ENCODE measurements at places on chromosomes 4 and X.
A peak's percentile ranks its signal among the peaks of the same experiment; 100 is the strongest.

GRCh38 chr4:19819737-19820136, 432.0 kb upstream of the SLIT2 start:
- DNase-seq: no peak

DNA sequence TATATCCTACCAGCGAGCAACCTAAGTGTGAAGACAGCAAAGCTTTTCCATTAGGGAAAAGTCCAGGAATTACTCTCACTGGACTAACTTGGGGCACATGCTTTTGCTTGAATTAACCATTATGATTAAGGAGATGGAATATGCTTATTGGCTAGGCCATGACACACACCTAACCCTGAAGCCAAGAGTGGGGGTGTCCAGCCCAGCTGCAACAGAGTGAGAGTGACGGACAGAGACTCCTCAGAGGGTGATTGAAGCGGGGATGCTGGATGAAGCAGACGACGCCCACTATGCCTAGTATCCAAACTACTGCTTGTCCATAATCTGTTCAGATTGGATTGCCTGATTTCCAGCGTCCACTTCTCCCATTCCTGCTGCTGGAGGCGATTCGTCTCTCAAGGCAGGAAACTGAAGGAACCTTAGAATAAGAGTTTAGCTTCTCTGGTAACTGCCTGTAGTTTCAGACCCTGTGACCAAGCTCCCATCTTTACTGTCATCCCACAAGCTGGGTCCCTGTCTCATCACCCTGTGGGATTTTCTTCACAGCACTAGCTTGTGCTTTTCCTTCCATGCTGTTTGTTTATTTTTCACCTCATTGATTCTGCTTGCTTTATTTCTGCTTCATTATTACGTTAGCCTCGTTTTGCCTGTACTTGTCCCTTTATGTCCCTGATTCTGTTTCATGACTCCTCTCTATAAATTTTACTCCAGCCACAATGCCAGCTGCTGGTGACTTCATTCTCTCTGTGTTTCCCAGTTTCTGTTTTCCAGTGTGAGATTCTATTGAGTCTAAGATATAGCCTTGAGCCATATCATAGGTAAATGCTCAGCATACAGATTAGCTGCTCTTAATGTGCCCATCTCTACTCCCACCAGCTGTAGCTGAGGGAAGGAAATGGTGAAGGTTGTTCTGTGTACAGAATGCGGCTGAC, 19.0 kb downstream of the FAM47E start:
- DNase-seq: no peak

GRCh38 chr4:31791666-31792065, 1071.5 kb downstream of the PCDH7 start:
- no peak for DNase-seq

DNA sequence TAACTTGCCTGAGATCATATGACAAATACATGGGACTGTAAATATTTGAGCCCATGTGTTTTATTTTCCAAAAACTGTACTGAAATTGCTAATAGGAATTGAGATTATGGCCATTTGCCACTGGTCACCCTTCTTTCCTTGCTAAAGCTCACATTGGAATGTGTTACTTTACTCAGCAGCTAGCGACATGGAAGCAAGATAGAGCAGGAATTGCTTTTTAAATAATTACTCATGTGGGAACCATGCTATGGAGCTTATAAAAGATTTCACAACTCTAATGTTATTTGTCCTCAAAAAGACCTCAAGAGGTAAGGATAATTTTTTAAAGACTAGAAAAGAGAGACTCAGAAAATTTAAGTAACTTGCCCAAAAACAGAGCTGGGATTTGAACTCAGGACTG, 48.8 kb upstream of the AFAP1 start:
- DNase-seq: no peak

- DNase-seq: no peak
Observed at GRCh38 chr4:101347267-101347556, at the start of gene PPP3CA. Gene PPP3CA (minus strand): TSS chr4:101347526.

GRCh38 chrX:20753076-20753475, 486.4 kb upstream of the RPS6KA3 start:
- DNase-seq: no peak

GRCh38 chr4:118723369-118723768, 38.2 kb downstream of the METTL14 start:
- DNase-seq: no peak

DNA sequence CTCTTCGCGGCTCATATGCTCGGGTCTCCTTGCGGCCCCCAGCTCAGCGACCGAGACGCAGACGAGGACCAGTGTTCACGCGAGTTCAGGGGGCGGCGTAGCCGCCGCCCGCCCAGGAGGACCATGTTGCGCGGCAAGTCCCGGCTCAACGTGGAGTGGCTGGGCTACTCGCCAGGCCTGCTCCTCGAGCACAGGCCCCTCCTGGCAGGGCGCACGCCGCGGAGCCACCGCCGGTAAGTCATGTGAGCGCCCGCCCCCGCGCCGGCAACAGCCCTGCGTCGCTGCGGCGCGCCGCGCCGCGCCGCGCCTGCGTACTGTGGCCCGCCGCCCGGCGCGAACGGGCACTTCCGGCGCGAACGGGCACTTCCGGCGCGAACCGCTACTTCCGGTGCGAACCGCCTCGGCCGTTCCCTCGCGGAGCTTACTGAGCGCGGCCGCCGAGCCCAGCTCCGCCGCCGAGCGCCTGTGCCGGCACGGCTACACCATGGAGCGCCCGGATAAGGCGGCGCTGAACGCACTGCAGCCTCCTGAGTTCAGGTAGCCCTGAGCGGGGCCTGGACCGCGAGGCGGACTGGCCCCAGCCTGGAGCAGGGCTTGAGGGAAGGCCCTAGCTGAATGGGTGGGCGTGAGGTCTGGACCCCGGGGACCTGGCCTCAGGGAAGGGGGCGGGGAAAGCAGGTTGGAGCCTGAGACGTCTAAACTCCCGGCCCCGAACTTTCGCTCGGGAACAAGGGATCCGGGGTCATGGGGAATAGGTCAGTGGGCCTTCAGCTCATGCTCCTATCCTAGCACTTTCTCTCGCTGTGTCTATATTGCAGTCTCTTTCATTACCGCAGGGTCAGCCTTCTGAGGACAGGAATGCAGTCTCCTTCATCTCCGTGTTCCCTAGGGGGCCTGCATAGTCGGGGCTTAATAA, at the start of gene VMA21:
Gene VMA21, plus strand, starts transcription at position 382 of the 916 bp plus-strand sequence. Its CDS starts 103 bp downstream, at position 485.
- peak; percentile 91 for DNase-seq

DNA sequence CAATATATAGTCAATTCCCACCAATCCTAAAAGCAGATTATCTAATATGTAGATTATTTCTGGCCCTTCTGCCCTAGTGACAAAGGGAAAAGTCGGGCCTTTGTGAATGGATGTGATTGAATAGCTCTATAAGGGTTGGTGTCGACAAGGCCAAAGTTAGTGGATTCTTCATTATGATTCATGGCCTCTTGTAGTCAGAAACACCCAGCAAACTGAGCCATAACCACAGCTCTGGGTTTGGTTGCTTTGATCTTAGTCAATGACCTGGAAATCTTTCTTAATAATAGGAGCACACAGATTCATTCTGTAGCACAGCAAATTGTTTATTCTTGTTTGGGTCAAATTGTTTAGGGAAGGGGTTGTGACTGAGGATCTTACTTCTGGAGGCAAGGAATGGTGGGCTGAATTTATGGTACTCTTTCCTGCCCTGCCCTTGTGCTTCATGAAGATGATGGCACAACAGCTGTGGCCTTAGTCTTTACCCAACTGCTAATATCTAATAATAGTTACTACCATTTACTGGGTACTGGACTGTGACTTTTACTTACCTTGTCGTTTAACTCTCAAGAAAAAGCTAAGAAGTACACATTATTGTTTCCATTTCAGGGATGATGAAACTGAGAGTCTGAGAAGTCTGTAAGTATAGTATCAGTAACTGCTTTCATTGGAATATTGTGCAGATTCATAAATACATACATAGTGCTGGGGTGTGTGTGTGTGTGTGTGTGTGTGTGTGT, 74.0 kb downstream of the AFF2 start:
- DNase-seq: no peak

DNA sequence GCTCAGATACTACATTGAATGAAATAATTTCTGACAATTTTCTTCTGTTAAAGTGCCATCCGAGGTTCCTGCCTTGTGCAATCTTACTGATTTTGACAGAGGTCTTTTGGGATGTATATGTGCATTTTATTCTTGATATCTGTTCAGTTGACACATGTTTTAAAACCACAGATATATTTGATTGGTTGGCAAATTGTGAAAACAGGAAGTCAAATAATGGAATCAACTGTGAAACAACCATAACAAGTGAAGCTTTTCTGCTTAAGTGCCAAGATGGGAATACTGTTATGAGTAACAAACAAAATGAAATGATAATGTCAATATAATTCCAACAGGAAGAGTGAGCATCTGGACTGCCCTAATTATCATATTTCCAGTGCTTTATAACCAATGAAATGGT, 84.9 kb upstream of the TET2 start:
- no peak for DNase-seq

GRCh38 chr4:156329779-156330178, 376.1 kb upstream of the CTSO start:
- peak; percentile 47 for DNase-seq

GRCh38 chrX:17549107-17549651, 174.2 kb downstream of the NHS start:
- DNase-seq: no peak

GRCh38 chr4:36737691-36738090, 456.3 kb downstream of the DTHD1 start:
- DNase-seq: no peak

GRCh38 chr4:102474736-102475504, 26.2 kb upstream of the NFKB1 start:
- DNase-seq: no peak

DNA sequence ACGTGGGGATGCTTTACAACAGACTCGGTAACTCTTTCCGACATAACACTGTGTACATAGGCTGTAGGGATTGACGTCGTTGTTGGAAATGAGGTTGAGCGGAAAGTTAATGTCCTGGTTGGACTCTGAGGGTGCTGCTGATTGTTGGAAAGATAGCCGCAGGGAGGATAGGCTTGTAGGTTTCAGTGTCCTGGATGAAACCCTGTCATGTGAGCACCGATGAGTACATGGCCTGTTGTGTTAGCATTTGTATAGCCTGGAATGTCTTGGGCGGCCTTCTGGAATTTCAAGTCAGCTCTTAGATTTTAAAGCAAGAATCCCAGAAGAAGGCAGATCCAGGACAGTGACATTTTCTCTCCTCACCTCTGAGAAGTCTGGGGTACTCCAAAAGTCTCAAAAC, 63.3 kb downstream of the TBC1D14 start:
- DNase-seq: no peak

GRCh38 chrX:147476008-147476407, 435.7 kb upstream of the FMR1 start:
- DNase-seq: peak; percentile 56

DNA sequence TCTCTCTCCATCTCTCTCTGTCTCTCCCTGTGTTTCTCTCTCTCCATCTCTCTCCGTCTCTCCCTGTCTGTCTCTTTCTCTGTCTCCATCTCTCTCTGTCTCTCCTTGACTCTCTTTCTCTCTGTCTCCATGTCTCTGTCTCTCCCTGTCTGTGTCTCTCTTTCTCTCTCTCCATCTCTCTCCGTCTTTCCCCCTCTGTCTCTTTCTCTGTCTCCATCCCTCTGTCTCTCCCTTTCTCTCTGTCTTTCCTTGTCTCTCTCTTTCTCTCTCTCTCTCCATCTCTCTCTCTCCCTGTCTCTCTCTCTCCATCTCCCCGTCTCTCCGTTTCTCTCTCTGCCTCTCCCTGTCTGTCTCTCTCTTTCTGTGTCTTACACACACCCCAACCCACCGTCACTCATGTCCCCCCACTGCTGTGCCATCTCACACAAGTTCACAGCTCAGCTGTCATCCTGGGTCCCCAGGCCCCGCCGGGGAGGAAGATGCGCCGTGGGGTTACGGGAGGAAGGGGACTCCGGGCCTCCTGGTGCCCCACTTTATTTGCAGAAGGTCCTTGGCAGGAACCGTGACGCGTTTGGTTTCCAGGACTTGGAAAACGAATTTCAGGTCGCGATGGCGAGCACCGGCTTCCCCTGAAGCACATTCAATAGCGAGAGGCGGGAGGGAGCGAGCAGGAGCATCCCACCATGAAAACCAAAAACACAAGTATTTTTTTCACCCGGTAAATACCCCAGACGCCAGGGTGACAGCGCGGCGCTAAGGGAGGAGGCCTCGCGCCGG, 1.2 kb upstream of the SHOX start:
- DNase-seq: no peak

DNA sequence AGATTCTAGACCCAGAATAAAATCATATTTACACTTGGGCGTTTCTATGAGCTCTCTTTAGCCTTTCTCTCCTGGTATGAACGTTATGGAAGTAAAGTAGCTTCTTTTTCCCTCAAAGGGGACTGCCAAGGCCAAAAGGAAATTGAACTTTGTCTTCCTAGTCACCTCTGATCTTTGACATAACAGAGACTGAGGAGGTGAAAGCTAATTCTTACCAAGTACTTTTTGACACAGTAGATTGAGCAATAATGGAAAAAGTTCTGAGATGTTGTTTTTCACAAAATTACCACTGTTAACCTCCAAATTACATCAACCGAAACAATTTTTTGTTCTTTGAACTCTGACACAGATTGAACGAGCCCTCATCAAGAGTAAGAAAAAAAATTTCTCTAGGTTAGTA, 318.4 kb downstream of the TEX13A start:
- DNase-seq: no peak

- DNase-seq: no peak
Observed at GRCh38 chrX:104745152-104745551, 179.2 kb downstream of the IL1RAPL2 start.

DNA sequence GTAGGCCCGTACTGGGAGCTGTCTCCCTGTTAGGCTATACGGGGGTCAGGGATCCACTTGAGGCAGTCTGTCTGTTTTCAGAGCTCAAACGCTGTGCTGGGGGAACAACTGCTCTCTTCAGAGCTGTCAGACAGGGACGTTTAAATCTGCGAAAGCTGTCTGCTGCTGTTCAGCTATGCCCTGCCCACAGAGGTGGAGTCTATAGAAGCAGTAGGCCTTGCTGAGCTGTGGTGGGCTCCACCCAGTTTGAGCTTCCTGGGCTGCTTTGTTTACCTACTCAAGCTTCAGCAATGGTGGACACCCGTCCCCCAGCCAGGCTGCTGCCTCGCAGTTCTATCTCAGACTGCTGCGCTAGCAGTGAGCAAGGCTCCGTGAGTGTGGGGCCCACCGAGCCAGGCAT, 27.3 kb upstream of the PHEX start:
- no peak for DNase-seq

- no peak for DNase-seq
Observed at GRCh38 chr4:71524756-71525155, 185.9 kb downstream of the SLC4A4 start.

GRCh38 chr4:16706251-16706650, 192.2 kb downstream of the LDB2 start:
- no peak for DNase-seq

DNA sequence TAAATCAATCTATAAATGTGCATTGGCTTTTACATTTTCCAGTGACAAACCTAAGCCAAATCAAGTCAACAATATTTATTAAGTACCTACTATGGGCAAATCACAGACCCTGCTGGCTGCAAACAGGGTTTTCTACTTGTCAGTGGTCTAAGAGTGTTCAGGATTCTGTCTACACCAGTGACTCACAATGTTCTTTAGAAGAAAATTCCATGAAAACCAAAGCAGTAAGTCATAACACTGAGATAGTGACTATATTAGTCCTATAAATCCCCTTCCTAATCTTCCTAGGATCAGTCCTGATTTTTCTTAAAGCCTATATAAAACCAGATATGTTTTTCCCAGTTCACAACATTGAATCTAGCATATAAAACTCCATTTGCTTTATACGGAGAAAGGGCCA, 69.7 kb downstream of the PPP3CA start:
- DNase-seq: no peak
